Fibroblast of mammary gland (primary cell): ENCODE measurements at places on chromosomes 3 and 15.

DNA sequence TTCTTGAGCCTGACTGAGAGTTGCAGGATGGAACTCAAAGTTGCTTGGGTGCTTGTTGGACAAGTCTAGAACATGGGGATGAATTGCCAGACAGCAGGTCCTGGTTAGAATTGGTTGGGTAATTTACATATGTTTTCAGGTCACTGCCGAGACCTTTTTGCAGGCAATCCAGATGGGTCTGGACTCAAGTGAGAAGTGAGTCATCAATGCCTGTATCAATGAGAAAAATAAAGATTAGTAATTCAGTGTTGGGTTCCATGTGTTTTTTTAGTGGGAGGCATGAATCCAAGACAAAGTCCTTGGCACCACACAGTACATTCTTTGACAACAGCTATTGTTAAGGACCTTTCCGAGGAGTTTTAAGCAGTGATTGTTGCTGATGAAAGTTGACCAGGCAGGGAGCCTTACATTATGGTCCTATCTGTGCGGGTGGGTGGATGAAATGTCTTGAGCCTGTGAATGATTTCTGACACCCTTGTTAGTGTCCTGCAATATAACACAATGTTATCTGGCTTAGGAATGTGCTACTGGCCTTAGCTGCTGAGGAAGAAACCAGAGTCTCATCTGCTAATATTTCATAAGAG, 77.7 kb downstream of the CRYGS start:
- peak; percentile 70 for DNase-seq

DNA sequence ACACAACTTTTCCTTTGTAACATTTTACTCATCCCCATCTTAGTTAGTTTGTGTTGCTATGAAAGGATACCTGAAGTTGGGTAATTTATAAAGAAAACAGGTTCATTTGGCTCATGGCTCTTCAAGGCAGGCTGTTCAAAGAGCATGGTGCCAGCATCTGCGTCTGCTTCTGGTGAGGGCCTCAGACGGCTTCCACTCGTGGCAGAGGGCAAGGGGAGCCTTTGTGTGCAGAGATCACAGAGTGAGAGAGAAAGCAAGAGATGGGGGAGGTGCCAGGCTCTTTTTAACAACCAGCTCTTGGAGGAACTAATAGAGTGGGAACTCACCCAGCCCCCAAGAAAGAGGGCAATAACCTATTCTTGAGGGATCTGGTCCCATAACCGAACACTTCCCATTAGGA, 23.1 kb downstream of the PLA2G4F start:
- DNase-seq, result no peak

DNA sequence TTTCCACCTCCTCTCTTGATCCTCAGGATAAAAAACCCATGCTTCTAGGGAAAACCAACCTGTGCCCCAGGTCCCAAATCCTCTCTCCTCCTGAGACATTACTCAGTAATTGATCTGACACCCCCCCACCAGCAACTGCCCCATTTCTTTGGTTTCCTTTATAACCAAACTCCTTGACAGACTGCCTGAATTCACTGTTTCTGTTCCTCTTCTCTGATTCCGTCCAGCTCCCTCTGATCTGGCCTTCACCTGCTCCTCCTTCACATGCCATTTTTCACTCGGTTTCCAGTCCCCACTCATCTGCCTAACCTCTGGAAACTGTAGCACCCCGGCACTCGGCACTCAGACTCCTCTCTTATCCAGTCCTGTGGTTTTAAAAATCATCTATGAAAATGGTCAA, 2.1 kb downstream of the CCDC51 start:
- no peak for DNase-seq

DNA sequence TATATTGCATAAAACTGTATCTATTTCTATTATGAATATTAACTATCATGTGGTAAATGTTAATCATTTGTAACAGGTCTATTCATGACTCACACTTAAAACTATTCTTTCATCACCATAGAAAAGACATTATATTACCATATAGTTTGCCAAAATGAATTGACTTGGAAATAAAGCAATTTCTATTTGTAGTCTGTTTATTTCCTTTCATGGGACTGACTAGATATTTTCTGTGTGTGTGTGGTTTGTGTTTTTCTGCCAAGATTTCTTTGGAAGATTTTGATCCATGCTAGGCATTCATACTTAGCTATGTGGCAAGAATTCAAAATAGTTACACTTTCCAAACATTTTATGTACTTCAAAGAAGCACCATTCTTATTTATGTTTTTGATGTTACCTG, 522.5 kb upstream of the AGTR1 start:
- DNase-seq, result peak; percentile 74

- no peak for DNase-seq
These were observed 25.8 kb downstream of the ANP32A start for GRCh38 chr15:68794863-68795262.

DNA sequence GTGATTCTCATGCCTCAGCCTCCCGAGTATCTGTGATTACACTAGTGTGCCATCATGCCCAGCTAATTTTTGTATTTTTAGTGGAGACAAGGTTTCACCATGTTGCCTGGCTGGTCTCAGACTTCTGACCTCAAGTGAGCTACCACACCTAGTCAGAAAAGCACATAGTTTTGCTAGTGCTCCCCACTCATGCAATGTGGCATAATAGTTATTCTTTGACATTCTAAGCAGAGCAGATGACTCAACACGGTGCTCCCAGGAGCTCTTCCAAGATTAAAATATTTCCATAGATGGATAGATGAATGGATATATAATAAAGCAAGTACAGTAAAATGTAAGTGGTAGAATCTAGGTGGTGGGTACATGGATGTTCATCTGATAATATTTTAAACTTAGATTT, 53.1 kb upstream of the GK5 start:
- DNase-seq, result peak; percentile 49

- DNase-seq, result no peak
These were observed 353.5 kb upstream of the SATB1 start for GRCh38 chr3:18778598-18778997.

GRCh38 chr3:30456264-30456663, 150.1 kb upstream of the TGFBR2 start:
- no peak for DNase-seq

GRCh38 chr3:99474776-99475175, 163.6 kb upstream of the COL8A1 start:
- no peak for DNase-seq

DNA sequence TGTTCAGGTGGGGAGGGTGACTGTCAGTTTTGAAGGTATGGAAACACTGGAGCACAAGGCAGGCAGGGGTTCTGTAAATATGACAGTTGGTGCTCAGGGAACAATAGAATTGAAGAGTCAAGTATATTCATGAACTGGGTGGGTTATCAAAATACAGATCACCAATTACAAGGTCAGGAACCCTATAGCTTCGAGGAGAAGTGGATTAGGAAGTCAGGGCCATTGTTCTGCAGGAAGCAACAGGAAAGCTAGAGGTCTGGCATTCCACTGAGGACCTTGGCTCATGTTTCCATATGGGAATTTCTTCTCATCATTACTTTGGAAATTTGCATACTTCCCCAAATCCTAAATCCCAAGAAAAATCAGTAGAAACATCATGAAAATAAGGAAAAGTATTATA, 125.9 kb downstream of the MYRIP start:
- no peak for DNase-seq

DNA sequence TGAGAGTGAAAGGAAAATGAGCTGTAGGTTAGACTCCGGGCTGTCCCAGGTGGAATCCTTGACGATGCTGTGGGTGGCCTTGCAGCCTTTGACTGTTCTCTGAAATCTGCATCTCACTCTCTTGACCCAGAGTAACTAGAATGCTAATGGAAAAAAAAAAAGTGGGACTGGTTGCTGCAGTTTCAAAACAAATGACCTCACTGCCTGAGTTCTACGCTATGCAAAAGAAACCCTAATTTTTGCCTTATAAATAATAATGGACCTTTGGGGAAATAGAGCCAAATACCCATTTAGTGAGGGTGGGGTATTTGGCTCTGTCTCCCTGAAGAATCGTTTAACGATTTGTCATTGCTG, 309.7 kb upstream of the C2CD4B start:
- DNase-seq, result peak; percentile 47

- no peak for DNase-seq
These were observed 22.2 kb downstream of the SEMA3G start for GRCh38 chr3:52422669-52423068.

DNA sequence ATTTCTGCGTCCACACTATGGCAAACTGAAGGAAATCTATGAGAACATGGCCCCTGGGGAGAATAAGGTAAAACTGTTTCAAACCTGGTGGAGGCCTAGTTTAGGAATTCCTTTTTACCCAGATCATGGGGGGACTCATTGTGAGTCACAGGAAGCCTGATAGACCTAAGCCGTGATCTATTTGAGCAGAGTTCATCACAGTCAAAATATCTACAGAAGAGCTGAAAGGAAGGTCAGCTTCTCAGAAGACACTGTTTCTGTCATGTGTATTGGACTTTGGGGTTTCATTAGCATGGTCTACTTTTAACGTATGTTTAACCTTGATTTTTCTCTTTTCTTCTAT, 1.3 kb downstream of the PSMD2 start:
- DNase-seq, result peak; percentile 74

DNA sequence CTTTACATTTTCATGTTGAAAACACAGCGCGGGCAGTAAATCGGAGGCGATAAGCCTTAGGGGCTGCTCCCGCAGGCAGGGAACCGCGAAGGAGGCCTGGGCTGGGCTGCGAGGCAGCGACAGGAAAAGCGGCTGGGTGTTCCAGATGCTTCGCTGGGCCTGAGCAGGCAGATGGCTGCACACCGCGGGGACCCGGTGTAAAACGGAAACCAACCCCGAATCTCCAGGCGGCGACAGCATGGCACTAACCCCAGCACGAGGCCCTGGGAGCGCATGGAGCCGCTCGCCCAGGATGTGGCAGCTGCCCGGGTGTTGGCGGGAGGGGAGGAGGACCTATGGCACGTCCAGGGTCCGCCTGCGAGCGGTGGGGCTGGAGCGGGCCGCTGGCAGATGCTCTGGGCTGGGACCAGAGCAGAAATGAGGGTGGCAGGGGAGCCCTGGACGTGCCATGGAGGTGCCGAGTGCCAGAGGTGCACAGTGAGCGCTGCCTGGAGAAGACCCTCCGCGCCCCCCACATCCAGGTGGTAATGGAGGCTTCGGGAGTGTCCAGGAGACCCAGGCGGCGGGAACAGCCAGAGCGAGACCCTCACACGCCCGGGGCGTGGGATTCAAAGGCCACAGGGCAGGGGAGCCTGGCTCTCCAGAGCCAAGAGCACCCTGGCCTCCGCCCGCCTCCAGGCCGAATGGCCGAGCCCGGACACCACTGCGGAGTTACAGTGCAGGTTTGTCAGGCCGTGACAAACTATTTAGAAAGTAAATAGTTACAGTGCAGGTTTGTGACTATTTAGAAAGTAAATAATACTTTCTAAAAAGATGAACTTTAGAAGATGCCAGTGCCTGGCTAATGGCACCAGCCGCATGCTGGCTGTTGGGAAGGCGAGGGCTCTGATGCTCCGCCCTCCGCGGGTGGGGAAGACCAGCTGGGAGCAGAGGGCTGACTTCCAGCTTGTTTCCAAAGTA, 293.6 kb downstream of the OCA2 start:
- DNase-seq, result no peak

- DNase-seq, result no peak
These were observed 74.5 kb upstream of the BLM start for GRCh38 chr15:90642464-90643300.

DNA sequence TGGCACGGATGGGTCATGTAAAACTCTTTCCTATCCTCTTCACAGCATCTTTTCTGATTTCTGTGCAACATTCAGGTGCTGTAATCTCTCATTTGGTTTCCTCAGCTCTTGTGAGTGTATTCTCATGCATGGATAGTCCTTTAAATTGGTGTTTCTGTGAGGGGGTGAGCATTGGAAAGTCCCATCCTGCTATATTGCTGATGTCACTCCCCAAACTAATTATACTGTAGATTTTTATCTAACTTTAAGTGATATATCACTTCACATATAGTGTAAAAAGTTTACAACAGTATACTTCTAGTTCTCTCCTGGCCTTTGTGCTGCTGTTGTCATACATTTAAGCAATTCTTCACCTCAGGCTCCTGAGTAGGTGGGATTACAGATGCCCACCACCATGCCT, 102.7 kb downstream of the GLDN start:
- DNase-seq, result no peak

- no peak for DNase-seq
These were observed 19.2 kb downstream of the CAND2 start for GRCh38 chr3:12815719-12816118.

DNA sequence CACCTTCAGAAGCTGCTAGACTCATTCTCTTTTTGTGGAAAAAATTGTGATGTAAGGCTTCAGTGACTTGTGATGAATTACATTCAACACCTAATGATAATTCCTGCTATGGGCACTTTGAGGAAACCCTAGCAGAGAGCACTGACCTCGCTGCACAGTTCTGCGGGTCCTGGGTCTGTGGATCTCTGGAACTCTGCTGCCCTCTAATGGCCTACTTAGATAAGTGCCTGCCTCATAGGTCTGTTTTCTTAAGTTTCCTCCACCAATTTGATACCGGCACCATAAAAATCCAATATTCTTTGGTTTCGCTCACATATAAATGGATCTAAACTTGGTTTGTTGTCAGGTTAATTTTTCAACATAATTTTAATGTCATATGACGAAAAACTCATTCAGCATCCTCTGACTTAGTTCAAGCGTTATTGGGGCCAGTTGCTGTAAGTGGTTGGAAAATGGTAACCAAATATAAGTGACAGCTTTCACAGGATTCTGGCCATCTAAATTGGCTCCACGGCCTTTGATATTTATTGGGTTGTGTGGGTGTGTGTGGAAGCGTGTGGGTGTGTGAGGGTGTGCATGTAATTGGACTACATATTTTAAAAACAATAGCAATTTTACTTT, 10.4 kb downstream of the SLITRK3 start:
- peak; percentile 62 for DNase-seq

GRCh38 chr15:67399925-67400324, 121.0 kb upstream of the C15orf61 start:
- DNase-seq, result no peak

DNA sequence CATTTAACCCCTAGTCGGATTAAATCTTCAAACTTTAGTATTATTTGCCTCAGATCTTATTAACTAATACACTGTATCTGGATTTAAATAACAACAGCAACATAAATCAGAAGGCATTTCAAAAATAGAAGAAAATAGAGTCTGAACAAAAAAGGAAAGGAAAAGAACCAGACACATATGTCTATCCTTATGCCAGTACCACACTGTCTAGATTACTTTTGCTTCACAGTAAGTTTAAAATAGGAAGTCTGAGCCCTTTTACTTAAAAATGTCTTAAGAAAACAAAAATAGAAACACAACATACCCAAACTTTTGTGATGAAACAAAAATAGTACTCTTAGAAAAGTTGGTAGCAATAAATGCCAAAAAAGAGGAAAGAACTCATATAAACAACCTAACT, 1615.8 kb downstream of the SI start:
- DNase-seq, result no peak

DNA sequence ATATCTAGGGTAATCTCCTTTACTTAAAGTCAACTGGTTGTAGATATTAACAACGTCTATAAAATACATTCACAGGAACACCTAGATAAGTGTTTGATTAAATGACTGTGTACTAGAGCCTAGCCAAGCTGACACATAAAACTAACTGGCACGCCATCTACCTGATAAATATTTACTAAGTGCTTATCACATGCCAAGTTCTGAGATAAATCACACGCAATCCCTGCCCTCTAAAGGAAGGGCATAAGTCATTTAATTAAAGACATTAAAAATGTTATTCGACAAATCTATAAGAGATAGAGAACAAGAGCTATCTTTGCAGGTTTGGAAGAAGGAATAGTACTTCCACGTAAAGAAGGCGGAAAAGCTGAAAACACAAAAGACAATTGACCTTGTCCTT, 11.1 kb upstream of the MB21D2 start:
- DNase-seq, result no peak
